Stimulated activated CD8-positive, alpha-beta memory T cell treated with anti-CD3 and anti-CD28 coated beads, Interleukin-4, amount 100 ng/mL, for 1 hour (primary cell): ENCODE measurements at places on chromosomes 16 and 17.

GRCh38 chr17:55846745-55847144 lies 95.9 kb downstream of the PCTP start:
- DNase-seq = no peak

GRCh38 chr17:77109764-77110359 lies 30.9 kb upstream of the SEC14L1 start:
- DNase-seq = no peak

GRCh38 chr17:40021451-40021971 lies 6.3 kb downstream of the CSF3 start:
- DNase-seq = no peak

DNA sequence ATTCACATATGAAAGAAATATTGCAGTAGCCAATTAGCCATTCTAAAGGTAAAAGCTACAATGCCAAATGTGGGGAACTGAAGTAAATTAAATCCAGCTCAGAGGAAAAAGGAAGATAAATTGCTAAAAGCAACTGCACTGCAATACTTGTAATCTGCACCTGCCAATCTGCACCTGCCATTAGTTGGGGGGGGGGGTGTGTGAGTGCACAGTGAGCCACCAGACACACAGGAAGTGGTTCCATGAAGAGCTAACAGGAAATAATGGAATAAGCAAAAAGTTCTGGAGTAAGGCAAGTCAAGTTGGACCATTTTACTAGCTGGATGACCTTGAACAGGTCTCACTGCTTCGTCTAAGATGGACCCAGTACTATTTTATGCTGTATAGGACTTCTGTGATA lies 191.8 kb downstream of the PARN start:
- DNase-seq = no peak

DNA sequence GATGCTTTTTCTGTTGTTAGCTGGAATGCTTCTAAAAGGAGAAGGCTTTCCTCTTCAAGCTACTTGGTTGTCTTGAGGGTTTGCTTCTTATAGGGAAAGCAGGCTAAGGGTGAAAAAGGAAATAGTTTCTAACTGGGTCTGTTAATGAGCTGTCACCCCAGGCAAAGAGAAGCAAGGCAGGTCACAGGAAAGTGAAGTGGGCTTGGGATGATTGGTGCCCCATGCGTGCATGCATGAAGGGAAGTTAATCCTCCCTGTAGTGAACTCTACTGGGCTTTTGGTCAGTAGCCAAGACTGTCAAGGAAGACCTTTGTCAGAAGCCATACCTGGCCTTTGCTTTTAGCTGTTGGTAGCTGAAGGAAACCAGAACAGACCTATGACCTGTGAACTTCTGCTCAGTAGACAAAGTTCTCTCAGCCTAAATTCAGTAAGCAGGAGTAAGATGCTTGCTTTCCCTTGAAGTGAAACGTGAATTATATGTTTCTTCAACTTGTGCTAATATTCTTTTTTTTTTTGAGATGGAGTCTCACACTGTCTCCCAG lies 16.5 kb downstream of the TENT4B start:
- no peak for DNase-seq

GRCh38 chr17:52710363-52710901 lies 551.9 kb upstream of the CA10 start:
- no peak for DNase-seq

DNA sequence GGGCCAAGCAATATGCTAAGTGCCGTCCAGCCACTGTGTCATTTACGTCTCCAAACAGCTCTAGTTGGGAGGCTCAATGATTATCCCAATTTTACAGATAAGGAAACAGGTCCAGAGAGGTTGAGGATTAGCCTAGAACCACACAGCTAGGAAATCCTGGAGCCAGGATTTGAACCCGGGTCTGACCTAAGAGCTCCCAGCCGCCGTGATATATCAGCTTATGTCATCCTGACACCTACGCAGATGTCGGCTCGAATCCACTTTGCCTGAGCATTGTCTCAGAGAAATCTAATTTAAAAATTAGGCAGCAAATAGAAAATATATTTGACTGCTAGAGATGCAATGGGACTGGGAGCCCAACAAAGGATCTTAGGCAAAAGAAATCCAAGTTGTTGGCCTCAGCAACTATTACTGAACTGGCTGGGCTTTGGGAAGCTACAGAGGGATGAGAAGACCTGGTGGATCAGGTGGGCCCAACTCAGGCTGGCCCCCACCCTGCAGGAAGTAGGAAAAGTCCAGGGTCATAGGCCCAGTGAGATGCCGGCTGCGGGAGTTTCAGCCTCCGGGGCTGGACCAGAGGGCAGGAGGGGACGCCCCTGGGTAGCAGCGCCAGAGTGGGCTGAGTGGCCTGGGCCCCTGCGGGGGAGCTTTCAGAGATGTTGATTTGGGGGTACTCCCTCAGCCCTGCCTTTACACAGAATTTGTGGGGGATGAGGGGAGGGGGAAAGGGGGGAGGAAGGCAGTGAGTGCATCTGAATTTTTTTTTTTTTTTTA lies 35.1 kb upstream of the IL21R start:
- DNase-seq = no peak

DNA sequence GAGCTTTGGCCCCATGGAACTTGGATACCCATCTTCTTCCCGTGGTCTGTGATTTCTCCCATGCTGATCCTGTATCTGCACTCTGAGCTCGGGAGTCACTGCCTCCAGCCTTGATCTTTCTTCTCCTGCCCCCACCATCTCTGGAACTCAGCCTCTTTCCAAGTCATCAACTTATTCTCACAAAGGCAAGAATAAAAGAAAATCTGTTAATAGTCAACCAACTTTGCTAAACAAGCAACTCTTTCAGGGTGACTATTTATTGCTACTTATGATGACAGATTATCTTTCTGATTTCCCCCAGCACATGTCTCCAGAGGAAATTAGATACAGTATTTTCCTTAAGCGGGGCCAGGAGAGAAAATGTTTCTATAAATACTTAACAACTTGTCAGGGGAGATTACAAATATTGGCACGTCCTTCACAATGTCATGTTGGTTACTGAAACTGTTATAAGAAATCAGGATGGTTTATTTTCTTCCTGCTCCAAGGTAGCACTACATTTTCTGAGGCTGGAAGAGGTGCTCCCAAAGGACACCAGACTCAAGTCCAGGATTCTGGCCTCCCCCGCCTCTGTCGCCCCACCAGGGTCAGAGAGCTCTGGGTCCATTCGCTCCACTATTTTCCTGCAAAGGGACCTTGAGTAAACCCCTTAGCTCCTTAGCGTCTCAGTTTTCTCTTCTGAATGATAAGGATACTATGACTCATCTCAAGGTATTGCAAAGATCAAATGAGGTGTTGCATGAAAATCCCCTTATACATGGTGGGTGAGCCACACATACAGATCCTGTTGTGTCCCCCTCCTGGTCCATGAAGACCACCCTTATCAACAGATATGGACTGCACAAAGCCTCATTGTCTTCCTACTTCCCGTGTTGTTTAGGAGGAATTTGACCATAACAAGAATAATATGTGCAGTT lies 205.2 kb upstream of the WSCD1 start:
- no peak for DNase-seq

DNA sequence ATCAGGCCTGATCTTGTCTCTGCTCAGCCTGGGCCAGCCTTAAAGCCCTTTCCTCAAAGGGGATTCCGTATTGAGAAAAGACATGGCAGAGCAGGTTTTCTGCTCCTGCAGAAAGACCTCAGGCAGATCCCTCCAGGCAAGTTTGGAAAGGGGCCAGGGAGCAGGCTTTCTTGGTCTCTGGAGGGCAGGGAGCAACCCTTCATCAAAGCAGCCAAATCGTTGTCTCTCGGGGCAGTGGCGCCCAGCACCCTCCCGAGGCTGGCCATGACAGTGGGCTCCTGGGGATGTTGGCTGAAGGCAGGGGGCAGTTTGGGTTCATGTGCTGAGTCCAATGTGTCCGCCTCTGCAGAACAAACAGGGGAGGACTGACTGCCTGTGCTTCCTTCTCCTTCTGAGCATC lies 168.4 kb upstream of the WSCD1 start:
- no peak for DNase-seq

DNA sequence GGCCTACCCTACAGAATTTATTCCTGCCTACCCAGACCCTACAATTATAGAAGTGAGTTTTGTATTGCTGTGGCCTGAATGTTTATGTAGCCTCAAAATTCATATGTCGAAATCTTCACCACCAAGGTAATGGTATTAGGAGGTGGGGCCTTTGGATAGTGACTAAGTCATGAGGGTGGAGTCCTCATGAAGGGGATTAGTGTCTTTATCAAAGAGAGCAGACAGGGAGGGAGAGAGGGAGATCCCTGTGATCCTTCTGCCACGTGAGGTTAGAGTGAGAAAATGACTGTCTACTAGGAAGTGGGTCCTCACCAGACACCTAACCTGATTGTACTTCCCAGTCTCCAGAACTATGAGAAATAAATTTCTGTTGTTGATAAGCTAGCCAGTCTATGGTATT lies 981 bp upstream of the DUXB start:
- DNase-seq = no peak

GRCh38 chr16:53598511-53599275 lies 95.7 kb upstream of the AKTIP start:
- DNase-seq = no peak

DNA sequence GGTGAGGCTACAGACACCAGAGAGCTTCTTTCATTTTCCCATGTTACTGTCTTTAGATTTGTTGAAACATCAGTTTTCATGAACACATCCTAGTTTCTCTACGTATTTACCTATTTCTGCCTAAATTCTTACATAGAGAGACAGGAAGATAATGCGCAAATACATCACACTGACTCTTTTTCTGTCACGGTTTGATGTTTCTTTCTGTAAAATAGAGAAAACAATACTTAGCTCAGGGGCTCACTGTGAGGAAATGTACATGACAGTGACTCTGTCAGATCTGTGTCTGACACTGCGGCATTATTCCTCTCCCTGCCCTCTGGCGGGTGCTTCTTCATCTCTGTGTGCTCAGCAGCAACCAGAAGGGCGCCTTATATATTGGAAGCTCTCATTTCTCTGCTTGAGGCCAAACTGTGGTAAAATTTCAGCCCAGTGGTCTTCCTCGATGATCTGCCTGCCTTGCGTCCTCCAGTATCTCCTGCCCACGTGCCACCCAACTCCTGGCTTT lies 264.1 kb downstream of the PHKB start:
- no peak for DNase-seq

GRCh38 chr17:78249074-78249817 lies 17.8 kb downstream of the TMEM235 start:
- DNase-seq = no peak

DNA sequence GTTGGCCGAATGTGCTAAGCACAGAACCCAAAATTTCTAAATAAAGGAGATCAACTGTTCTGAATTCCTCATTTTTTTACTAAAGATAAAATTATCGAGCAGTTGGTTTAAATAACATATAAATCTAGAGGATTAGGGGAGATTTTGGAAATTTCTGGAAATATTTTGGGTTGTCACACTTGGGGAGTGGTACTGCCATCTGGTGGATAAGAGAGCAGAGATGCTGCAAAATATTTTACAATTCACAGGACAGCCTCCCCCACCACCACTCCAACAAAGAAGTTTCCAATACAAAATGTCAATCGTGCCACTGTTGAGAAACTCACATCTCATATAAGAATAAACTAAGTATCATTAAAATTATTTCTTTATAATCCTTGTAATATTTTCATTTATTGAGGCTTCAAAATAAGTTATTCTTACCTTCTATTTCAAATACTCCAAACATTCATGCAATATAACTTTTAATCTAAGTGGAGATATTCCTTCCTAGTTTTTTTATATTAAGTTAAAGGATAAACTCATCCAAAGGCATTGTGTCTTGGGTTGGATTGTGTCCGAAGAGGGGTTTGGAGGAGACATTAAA lies 17.0 kb upstream of the ABCA8 start:
- no peak for DNase-seq

DNA sequence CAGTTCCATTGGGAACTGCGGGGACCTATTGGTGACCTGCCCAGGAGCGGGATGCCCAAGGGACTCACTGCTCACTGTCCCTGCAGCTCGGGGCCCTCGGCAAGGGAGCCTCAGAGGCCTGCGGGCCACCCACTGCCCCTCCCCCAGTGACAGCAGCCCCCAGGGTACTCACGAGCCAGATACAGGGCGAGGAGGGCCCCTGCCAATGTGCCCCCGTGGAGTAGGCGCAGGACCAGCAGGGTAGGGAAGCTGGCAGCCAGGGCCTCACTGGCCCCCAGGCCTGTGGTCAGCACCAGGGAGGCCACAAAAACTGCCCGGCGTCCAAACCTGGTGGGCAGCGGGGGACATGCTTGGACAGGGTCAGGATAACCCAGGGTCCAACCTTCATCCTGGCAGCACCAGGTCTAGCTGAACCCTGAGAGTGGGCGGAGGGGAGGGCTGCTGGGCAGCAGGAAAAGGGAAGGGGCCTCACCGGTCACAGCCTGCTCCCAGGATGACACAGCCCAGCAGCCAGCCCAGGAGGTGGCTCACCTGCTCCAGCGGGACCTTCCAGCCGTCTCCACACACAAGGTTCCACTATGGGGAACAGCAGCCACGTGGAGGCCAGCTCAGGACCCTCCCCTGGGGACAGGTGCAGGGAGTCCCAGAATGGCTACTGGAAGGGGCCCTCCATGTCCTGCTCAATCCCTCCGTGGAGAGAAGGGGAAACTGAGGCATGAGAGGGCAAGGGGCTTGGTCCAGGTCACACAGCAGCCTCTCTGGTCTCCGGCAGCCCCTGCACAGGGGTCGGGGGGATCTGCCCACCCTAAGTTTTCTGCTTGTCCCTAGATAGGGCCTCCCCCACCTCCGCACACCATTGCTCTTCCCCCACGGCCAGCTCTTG lies 855 bp downstream of the SLC22A31 start:
- no peak for DNase-seq

GRCh38 chr17:17691468-17692263 lies 10.4 kb downstream of the RAI1 start:
- DNase-seq = no peak

DNA sequence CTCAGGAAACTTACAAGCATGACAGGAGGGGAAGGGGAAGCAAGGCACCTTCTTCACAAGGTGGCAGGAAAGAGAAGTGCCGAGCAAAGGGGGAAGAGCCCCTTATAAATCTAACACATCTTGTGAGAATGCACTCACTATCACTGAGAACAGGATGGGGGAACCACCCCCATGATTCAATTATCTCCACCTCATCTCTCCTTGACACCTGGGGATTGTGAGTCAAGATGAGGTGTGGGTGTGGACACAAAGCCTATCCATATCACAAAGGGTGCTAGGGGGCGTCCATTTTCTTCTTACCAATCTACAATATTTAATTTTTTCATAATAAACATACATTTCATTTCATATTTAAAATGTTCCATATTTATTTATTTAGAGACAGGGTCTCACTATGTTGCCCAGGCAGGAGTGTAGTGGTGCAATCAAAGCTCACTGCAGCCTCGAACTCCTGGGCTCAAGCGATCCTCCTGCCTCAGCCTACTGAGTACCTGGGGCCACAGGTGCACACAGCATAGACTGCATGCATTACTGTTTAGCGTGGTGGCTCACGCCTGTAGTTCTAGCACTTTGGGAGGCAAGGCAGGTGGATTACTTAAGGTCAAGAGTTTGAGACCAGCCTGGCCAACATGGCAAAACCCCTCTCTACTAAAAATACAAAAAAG lies 26.5 kb upstream of the FAAP100 start:
- DNase-seq = no peak
